Ascending aorta (tissue), 2 donors: ENCODE measurements at places on chromosomes 16 and 17. TPM values are rescaled to one million over a fixed set of nuclear protein-coding genes. Genes with fewer than 3 reads are reported as not detected.

The TNFRSF17 gene
- total RNA-seq: not detected

The ARL5C gene
- not detected for total RNA-seq

The NXN gene
- 67.3 TPM for total RNA-seq

The GALR2 gene
- total RNA-seq: 2.3 TPM

The AARSD1 gene
- total RNA-seq: 3.8 TPM

The GPR139 gene
- total RNA-seq: not detected

The SPEM2 gene
- not detected for total RNA-seq
